Stimulated activated CD4-positive, alpha-beta T cell treated with anti-CD3 and anti-CD28 coated beads, Interleukin-2, amount 100 ng/mL, for 48 hours (primary cell): ENCODE measurements at places on chromosomes 5 and 9.

DNA sequence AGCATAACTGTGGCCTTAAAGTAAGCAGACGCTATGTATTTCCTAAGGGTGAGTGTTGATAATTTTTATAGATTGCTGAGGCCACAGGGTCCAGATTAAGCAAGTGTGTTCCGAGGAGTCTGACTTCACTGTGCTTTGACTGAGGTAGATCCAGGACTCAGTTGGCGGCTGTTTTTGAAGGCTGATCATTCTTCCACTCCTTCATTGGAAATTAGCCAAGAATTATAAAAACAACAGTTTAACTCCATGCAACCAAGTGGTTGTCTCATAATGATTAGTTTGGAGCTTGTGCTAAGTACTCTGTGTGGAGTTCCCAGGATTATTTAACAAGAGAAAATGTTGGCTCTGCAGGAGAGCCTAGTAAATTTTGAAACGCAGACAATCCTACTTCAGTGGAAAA, 19.1 kb downstream of the IQGAP2 start:
- DNase-seq: no peak

GRCh38 chr9:112487799-112488340, 1.2 kb downstream of the KIAA1958 start:
- DNase-seq: no peak

DNA sequence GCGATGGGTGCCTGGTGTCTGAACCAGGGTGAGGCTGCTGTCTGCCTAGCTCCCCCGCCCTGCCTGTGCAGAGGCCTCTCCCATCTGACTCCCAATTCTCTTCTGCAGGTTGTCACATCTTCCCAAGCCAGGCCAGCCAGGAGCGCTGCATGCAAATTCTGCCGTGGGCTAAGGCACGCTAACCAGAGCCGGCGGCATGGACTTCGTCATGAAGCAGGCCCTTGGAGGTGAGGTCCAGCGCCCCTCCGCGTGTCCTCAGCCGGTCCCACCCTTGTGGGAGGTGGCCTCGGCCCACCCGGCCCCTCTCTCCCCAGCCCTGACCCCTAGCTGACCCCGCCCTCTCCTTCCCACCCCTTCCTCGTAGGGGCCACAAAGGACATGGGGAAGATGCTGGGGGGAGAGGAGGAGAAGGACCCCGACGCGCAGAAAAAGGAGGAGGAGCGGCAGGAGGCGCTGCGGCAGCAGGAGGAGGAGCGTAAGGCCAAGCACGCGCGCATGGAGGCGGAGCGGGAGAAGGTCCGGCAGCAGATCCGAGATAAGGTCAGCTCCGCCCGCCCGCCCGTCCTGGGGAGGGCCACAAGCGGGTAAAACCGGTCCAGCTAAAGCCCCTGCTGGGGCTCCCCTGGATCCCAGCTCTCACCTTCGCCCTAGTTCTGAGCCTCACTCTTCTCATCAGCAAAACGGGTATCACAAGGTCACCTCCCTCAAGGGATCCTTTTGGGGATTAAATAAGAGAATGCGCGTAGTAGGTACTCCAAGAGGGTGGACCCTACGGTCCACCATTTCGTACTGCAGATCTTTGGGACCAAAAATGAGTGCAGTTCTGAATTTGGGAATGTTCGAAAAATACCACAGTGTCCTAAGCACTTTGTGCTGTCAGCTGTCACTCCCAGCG, 7.4 kb downstream of the CPLX2 start:
- no peak for DNase-seq

GRCh38 chr9:112443200-112443599, 43.4 kb upstream of the KIAA1958 start:
- DNase-seq: no peak
